Astrocyte of the spinal cord (primary cell): ENCODE measurements at places on chromosomes 5 and 9.
A peak's percentile ranks its signal among the peaks of the same experiment; 100 is the strongest.

DNA sequence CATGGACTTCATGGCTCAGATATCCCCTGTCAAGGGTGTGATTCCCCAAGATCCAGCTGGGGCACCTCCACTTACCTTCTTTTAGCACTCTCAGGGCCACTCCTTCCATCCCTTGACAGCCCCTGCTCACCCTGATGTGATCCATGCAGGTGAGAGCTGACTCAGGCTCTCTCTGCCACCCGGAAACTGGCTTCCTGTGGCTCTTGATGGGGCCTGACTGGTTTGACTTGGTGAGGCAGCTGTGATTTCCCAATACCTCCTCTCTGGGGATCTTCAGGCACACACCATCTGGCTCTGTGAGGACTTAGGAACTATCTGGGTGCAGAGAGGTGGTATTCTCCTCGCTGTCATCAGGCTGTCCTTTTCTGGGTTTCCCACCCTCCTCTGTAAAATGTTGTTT is 7.9 kb upstream of the FAT2 start:
- no peak for DNase-seq

- no peak for DNase-seq
Observed at GRCh38 chr9:125548141-125548540, 158.9 kb downstream of the MAPKAP1 start.

- DNase-seq, result no peak
Observed at GRCh38 chr9:113591899-113592625, 128.5 kb downstream of the RGS3 start.

DNA sequence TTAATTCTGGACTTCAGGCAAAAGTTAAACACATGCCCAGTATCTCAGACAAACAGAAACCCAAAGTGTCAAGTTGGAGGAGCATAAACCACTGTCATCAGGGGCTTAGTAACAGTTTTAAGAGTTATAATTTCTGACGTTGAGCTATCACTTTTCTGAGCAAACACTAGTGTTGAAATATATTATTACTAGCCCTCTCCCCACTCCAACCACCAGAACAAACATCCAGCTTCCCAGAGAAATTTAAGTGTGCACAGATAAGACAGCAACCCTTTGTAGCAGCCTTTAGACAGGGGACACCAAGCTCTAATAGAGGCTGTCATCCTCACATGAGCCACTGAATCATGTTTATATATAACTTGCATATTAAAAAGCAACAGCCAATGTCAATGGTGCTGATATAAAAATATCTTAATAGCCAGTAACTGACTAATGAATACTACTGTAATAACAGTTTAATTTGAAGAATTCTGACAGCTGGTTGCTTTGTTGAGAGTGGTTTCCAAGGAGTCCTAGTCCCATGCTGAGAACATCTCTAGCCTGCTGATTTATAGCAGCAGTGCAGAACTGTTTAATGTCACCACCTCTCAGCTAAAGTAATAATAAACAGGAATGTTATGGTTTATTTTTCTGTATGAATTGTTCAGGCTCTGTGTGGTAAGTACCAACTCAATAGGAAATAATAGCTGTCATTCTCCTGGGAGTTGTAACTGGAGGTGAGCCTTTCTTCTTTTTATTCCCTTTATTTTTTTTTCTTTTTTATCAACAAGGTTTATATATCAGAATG is 528.7 kb upstream of the ZNF608 start:
- peak; percentile 74 for DNase-seq

DNA sequence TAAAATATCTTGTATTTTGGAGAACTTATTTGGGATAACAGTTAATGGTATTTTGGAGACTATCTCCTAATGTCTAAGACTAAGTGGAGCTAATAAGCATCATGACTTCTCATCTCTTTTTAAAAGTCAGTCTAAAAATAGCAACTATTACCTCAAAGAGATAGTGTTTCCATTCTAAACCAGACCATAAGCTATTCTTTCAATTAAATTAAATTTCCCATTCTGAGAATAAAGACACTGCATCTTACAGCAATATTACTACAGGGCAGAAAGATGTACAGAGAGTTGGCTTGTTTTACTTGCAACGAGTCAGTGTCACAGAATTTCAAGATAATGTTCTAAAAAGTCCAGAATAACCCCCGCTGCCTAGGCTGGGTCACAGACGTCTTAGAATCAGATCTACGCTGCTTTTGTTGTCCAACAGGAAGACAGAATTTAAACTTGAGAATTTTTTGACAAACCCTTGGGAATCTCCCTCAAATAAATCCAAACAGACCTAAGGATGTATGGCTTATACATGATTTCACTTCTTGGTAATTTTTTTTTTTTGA is 98.9 kb downstream of the USP20 start:
- DNase-seq, result peak; percentile 5

GRCh38 chr5:127260686-127261085 is 29.9 kb upstream of the MEGF10 start:
- no peak for DNase-seq

DNA sequence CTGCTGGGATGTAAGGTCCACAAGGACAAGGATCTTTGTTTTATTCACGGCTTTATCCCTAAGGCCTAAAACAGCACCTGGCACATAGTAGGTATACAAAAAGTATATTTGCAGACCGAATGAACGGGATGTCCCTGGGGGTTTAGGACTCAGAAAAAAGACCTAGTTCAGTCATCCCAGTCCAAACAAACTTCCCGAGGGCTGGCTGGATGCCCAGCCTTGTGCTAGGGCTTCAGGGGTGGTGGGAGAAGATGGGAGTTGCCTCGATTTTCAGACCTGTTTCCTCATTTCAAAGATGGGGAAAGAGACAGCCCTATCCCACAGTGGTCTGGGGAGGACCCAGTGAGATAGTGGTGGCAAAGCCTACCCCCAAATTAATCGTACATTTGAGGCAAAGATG is 3.0 kb upstream of the PROB1 start:
- DNase-seq, result no peak

GRCh38 chr9:117411547-117411946 is 3.3 kb downstream of the ASTN2 start:
- DNase-seq, result no peak

DNA sequence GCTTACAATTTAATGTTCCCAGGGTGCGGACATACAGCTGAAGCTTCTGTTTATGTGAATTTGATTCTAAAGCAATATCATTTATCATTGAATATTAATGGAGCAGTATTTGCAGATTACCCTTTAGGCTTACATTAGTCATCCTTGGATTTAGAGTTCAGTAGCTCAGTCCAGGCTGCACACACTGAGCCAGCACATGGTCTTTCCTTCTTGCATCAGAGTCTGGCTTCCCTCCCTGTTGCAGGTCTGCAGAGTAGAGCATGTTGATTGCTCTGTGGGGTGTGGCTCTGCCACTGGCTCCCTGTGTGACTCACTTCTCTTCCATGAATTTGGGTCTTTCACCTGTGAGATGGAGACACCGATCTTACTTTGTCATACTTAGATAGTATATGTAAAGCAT is 36.8 kb downstream of the NSG2 start:
- no peak for DNase-seq

GRCh38 chr5:132378580-132378979 is 9.1 kb downstream of the SLC22A5 start:
- no peak for DNase-seq

- DNase-seq, result no peak
Observed at GRCh38 chr5:131932235-131932634, 13.2 kb downstream of the MEIKIN start.
